DND-41 (cell line): ENCODE measurements at places on chromosomes 12 and 14.

GRCh38 chr14:77314043-77314442 is 6.6 kb downstream of the POMT2 start:
- DNase-seq: no peak

- DNase-seq: no peak
Observed at GRCh38 chr12:86186449-86186848, 69.7 kb downstream of the MGAT4C start.

DNA sequence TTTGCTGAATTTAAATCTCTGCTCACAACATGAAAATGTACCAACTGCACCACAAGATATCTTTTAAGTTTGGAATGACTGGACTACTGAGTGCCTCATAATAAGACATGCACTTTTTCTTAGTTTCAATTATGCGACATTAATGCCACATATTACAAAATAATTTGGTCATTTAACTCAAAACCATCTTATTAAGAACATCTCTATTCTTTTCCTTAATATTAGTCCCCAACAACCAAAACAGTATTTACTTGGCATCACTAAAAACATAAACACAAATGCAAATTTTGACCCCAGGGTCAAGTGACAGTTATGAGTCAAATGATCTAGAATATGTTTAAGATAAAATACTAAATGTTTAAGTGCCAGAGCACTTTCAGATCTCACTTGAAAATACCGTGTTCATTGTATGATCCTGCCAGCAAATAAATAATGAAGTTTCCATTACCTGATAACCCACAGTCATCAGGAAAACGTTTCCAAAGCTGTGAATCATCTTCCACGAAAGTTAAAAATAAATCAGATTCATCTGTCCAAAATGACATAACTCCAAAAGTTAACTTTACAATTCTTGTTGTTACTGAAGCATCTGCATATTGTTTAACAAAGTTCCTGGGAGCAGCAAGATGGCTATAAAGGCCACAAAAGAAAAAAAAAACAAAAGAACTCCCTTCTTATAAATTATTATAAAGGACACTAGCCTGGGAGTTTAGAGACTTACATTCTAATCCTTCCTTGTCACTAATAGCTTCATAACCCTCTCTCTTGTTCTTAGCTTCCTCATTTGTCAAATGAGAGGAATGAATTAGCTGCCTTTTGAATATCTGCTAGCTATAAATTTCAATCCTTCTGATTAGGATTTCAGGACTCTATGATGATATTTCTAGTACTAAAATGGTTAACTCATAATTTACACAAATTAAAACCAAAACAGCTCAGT is 30.5 kb upstream of the AP4S1 start:
- no peak for DNase-seq

DNA sequence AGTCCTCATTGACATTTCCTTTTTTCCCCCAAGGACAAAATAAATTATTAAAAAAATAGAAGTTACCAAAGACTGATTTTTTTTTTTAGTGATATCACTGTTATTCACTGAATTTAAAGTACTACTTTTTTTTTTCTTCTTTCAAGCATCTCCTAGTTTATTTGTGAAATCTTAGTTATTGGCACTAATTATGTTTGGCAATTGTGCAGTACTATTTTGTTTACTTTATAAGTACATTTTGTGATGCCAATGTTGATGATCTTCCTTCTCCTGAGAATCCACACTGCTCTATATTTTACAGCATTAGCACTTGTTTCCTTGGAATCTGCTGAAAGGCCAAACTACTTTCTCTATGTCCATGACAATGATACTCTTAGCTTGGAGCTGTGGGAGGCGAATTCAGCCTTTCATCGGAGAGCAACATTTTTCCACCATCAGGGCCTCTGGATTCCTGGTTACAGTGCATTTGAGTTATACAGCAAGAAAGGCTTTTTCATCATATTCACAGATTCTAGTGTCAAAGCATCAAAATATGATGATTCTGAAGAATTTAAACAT is 123.8 kb upstream of the PTPRQ start:
- DNase-seq: no peak

DNA sequence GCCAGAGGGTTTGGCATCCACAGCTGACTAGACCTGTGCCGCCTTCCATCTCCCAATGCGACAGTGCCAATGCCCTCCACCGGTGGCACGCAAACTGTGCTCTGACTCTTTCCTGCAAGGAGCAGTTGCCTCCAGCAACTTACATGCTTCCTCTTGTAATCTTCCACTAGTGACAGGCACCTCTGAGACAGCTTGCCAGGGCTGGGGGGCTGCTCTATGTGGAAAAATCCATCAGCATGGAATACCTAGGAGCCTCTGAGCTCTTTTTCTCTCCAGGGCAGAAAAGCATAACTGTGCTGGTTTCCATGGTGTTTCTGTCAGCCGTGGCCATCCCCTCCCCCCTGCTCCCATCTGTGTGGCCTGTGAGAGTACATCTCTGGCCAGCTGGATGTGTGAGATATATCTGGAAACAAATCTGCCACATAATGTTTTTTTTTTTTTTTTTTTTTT is 110.6 kb downstream of the MYRFL start:
- no peak for DNase-seq

DNA sequence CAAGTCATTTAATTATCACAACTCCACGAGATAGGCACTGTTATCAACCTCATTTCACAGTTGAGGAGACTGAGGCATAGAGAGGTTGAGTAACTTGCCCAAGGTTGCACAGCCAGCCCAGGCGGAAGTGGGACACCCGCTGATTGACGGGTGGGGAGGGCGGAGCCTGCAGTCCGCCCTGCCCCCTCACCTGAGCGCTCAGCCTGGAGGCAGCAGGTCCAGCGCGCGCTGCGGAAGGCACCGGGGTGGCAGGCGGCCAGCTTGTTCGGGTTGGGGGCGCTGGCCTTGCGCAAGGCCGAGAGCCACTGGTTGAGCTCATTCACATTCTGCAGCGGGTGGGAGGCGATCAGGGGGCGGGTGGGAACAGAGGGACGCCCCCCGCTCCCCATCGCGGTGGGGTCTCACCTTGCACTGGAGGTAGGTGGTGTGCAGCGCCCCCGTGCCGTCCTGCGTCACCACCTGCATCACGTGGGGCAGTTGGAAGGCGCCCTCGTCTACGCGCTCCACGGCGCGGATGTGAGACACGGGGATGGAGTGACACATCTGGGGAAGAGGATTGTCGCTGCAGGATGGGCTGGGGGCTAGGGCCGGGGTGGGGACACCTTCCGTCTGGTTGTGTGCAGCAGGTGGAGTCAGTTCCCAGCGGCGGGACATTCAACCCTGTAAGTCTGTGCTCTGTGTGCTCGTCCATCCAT is 31.7 kb downstream of the RASAL1 start:
- no peak for DNase-seq

- DNase-seq: no peak
Observed at GRCh38 chr12:95220190-95220589, 2.6 kb downstream of the VEZT start.

DNA sequence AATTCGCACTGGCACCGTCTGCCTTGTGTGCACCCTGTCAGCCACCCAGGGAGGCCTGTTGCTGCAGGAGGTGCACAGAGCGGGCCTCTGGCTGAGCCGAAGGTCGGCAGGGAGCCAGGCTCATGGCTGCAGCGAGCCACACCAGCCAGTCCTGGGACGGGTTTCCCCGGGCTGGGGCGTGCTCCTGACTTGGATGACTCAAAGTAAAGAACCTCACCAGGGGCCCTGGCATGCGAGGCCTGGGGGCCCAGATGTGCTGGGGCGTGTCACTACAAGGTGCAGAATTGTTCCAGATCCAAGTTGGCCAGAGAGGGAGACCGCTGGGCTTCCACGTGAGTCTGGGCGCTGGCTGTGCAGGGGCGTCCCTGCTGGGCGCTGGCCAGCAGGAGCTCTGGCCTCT is 34.5 kb downstream of the FBRSL1 start:
- DNase-seq: no peak
